ENCODE measurements at places on chromosomes 5 and 9.

- DNase-seq: no peak
Observed at GRCh38 chr9:135010921-135011320, 76.5 kb upstream of the OLFM1 start.

DNA sequence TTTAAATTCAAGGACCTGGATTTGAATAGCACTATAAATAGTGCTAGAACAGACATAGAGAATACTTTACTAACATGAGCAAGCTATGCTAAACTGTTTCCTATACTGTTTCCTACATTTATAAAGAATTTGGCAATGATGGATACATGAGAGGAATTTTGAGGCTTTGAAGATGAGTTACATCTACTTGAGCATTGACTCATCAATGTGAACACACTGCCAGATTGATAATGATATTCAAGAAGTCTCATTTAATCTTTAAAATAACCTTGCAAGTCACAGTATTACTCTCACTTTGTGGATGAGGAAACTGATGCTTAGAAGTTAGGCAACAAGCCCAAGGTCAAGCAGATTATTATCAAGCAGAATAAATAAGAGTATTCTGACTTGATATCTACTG is 281.9 kb downstream of the DNAH5 start:
- DNase-seq: no peak

- DNase-seq: no peak
Observed at GRCh38 chr9:99365233-99365980, 143.3 kb downstream of the SEC61B start.

GRCh38 chr5:179494774-179495526 is 55.4 kb upstream of the RUFY1 start:
- DNase-seq: no peak

- DNase-seq: no peak
Observed at GRCh38 chr5:60535951-60536350, 164.0 kb downstream of the DEPDC1B start.

- DNase-seq: no peak
Observed at GRCh38 chr5:124399426-124399961, 346.9 kb downstream of the ZNF608 start.

DNA sequence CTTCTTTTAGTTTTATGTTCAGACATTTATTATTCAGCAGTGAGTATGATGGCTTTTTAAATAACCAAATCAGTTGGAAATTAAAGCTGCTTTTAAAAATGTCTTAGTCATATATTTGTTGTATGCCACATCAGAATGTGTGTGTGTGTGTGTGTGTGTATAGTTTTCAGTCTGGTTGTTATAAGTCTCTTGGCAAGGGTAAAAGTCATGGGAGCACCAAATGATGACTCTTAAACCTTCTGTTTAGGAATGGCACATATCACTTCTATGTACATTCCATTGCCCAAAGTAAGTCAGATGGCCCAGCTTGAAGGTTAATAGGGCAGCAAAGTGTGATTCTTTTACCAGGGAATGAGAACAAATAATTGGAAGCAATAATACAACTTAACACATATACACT is 135.9 kb downstream of the RNF180 start:
- DNase-seq: no peak

DNA sequence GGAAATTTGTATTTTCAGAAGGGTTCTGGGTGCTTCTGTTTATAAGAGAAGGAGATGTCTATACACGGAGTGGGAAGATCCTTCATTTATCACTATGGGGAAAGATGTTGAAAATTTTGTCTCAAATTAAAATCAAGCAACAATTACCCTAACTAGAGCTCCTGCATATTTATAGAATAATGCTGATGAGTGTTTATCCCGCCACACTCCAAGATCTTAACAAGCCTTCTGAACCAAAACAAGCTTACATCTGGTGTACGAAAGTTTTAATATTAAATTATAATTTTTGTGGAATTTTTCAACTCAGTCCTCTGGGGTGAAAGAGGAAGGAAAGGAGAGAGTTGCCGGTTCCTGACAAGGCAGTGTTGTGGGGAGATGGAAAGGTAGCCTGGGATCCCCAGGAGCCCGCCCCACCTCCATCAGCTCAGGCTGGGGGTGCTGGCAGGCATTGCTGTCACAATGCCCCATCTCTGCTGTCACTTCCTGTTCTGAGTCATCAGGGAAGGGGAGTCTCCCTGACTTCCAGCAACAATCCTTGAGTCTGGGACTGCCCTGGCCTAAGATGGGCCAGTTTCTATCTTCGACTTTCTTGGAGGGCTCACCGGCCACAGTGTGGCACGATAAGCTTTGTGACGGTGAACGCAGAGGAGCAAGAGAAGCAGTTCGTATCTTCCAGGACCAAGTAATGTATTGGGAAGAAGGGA is 64.5 kb downstream of the ERAP1 start:
- no peak for DNase-seq

DNA sequence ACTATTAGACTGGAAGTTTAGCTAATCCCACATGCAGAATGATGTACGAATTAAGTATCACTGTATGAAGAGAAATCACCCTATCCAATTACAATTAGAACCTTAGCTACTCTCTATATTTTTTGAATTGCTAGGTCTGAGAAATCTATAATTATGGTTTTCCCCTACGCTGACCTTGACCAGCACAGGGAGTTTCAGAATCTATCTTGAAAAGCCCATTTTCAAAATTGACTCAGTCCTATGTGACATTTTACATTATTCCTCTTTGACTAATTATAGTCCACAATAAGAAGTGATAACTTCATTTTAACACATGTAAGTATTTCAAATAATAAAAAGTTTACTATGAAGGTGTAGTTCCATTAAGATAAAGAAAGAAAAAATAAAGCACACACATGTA is 21.5 kb downstream of the NUDT12 start:
- DNase-seq: no peak

DNA sequence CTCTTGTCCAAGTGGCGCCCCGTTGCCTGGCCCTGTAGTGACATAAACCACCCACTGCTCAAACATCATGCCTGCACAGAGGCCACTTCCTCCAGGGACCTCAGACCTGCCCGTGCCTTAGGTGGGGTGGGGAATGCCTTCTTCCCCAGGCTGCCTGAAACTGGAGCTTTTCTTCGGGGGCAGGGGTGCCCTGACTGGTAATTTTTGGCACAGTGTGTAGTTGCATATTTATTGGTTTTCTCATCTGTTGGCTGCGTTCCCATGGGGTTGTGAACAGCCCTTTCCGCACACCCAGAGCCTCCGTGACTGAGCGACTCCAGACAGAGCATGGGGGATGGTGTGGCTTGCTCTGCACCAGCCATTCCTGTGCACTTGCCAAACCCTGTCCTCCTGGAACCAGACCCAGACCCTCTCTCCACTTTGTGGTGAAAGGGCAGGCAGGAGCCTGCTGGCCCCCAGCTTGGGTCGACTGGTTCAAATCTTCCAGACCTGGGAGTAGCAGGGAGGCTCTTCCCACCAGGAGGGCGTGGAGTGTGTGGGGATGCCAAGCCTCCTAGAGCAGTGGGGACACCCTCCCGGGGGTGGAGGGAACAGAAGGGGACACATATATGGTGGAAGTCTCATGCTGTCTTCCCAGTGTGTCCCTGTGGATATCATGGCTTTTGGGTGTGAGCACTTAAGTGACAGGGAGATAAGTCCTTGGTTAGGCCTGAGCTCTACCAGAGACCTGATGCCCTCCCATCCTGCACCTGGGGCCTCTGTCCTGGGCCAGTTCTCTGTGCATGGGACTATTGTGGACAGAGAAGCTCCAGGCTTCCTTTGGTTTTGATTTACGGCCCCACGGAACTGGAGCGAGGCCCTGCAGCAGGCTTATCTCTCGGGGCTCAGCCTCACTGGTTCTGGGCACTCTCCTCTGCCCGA is 39.6 kb downstream of the WNK2 start:
- DNase-seq: no peak

DNA sequence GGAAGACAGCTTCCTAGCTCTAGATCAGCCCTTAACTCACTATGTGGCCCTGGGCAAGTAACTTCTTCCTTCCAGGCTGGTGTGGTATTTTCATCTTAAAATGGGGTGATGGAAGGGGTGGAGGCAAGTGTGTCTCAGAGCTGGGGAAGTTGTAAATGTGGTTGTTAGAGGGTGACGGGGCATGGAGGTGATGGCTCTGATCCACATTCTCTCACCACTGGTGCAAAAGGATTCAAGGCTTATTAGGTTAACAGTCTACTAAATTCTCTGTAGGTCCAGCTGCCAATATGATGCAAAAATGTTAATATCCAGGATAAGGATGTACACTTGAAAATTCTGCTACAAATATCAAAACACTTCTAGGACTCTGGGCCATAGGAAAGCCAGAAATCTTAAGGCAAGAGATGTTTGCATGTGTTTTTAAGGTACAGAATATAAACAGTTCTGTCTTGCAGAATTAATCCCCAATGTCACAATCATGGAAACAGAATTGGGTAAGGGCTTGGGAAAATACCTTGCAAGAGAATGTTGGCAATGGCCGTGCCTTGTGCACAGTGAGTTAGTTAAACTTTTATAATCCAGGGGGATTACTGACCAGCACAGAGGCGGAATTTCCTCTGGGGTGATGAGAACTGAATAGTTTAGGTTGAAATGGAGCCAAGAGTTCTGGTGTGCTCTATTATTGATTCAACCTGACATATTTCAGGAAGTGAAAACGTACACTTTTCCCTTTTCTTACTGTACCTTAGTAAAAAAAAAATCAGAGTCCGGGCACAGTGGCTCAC is 19.8 kb downstream of the TNFSF15 start:
- no peak for DNase-seq

- DNase-seq: no peak
Observed at GRCh38 chr5:53424686-53425615, 55.5 kb upstream of the FST start.

DNA sequence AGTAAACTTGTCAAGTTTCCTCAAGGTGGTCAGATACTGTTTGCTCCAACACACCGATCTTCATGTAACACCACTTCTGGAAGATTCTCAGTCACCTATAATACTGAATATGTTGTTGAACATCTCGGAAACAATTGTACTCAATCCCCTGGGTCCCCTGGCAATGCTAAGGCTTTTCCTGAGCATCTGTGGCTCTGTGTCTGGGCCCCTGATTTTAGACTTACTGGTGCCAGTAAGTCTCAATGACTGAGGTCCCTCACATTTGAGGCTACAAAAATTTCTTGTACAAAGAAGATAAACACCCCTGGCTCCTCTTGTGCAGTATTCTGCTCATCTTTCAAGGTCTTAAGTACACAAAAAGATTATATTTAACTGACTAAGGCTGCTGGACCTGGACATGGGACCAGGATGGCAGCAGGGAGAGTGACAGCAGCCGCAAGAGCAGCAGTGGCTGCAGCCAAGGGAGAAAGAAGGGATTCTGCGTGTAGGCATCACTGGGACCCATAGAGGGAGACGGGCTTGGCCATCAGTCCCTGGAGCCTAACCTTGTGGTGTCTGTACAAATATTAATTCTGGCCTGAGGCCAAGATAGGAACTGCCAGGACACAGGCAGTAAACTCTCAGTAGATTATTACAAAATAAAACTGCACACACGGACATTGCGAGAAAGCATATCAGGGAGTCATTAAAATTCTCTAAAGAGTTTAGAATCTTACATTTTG is 49.0 kb upstream of the TNPO1 start:
- DNase-seq: no peak

DNA sequence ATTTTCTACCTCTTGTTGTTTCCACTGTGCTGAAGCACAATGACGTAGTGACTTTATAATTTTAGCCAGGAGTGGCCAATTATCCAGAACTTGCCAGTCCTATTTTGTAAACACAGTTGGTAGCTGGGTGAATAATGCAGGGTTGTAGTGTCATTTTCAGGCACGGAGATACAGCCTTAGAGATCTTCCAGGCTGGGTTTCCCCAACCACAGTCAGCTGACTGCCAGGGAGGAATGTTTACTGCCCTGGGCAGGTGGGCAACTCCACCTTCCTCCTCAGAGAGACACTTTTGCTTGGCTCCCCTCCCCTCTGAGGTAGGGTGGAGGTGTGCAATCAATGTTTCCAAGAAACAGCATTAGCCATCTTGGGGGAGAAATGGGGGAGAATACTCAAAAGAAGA is 228.1 kb upstream of the NR4A3 start:
- no peak for DNase-seq

DNA sequence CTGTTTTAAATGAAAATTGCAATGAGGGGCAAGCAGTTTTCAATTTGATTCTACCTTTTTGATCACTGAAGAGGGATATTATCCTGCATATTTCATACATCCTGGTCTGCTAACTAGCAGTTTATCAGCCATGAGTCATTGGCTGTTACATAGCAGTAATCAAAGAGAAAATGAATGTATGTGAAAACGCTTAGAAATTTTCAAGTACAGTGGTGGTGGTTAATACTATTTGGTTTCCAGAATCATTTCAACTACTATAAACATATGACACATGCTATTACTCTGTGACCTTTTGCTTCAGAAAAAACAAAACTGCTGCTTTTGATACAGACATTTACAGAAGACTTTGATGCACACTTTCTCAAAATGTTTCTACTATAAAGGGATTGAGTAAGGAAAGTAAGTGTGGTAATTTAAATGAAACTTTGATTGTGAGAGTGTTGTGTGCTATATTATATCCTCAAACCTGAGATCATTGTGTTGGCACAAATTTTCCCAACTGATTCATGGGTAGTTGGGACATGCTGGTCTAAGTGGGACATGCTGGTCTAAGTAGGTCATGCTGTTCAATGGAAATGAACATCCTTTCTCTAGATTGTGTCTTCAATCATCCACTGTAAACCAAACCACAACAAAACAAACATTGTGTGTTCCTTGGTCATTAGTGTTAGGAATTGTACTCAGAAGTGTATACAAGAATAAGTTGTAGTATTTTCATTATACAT is 5.1 kb downstream of the RNF14 start:
- no peak for DNase-seq

GRCh38 chr5:112691339-112691680 is 46.4 kb upstream of the APC start:
- no peak for DNase-seq

DNA sequence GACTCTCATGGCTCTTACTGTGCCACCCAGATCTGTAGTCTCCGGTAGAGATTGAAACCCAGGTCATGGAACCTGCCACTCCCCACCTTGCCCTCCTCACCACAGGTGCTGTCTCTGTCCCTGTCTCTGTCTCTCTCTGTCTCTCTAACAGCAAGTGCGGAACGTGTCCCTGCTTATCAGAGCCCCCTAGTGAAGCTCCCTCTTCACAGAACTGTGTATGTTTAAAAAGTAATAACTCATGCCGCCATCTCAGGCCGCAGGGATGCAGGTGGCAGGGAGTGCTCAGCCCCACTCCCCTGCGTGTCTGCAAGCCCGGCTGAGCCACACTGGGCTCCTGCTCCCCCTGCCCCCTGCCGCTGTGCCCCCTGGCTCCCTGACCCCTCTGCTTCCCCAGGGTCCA is 43.8 kb downstream of the UNC5A start:
- DNase-seq: no peak

DNA sequence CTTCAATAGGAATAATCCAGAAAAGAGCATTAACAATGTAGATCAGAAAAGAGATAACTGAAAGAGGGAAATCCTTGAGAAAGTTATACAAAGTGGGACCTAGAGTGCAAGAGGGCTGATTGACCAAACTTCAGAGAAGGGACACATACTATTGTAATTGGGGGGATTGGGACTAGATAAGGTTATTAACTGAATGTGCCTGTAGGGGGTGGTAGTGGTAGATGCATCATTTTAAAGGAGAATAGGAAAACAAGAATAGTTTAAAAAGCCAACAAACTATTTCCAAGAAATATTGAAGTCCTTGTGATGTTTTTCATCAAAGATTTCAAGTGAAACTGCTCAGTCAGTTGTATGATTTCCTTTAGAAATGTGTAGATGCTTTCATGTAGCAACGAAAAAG is 468.5 kb downstream of the TAF11L14 start:
- DNase-seq: no peak
